ENCODE measurements at places on chromosomes 3 and 15.

DNA sequence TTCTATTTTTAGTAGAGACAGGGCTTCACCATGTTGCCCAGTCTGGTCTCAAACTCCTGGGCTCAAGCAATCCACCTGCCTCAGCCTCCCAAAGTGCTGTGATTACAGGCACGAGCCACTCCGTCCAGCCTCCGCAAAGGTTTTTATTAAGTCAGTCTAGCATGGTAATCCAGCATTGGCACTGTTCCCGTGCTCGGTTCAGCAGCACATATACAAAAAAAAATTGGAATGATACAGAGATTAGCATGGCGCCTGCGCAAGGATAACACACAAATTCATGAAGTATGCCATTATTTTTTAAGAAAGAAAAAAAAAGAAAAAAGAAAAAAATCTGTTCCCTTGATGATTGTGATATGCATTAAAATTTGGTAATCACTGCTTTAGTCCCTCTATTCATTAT, 8.5 kb downstream of the CKMT1A start:
- DNase-seq = no peak

- DNase-seq = no peak
These were observed 208.5 kb downstream of the ROBO2 start for GRCh38 chr3:77248420-77248819.

GRCh38 chr3:9497821-9498565, 55.6 kb downstream of the LHFPL4 start:
- no peak for DNase-seq

GRCh38 chr15:74709892-74710291, 14.1 kb upstream of the EDC3 start:
- DNase-seq = no peak

DNA sequence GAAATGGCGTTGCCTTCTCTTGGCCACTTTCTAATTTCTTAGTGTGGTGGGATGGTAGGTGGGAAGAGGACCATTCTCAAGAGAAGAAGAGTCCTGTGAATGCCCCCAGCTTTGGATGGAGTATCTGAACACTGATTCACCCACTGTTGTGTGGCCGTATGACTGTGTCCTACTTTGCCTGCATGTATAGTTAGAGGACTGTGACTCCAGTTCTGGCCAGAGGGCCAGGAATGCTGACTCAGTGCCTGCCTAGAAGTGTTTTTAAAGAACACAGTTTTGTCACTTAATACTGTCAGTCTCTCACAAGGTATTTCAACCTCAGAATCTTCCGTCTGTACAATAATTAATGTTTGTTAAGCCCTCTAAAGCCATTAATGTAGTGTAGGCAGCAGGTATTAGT, 2.1 kb downstream of the SEC61A1 start:
- no peak for DNase-seq

- DNase-seq = no peak
These were observed 2.0 kb downstream of the CCR5 start for GRCh38 chr3:46372492-46373359.

GRCh38 chr3:186361762-186362536, at the start of gene DGKG:
Gene DGKG (minus strand): TSS chr3:186362234. CDS start chr3:186320459, 41,775 bp downstream.
- peak; percentile 8 for DNase-seq

GRCh38 chr3:195265363-195265976, 5.5 kb downstream of the XXYLT1 start:
- DNase-seq = no peak
